ENCODE measurements at places on chromosomes 12 and 14.

DNA sequence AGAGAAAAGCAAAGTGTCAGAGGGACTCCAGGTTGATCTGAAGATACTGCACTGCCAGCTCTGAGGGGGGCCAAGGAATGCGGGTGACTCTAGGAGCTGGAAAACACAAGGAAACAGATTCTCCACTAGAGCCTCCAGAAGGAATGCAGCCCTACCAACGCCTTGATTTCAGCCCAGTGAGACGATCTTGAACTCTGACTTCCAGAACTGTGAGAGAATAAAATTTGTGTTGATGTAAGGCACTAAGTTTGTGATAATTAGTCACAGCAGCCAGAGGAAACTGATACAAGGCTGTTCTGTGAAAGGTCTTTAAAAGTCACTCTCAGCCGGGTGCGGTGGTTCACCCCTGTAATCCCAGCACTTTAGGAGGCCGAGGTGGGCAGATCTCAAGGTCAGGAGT lies 34.2 kb downstream of the CKAP4 start:
- DNase-seq: no peak

- no peak for DNase-seq
Measured at GRCh38 chr12:93819050-93819491, 141.9 kb downstream of the CRADD start.

DNA sequence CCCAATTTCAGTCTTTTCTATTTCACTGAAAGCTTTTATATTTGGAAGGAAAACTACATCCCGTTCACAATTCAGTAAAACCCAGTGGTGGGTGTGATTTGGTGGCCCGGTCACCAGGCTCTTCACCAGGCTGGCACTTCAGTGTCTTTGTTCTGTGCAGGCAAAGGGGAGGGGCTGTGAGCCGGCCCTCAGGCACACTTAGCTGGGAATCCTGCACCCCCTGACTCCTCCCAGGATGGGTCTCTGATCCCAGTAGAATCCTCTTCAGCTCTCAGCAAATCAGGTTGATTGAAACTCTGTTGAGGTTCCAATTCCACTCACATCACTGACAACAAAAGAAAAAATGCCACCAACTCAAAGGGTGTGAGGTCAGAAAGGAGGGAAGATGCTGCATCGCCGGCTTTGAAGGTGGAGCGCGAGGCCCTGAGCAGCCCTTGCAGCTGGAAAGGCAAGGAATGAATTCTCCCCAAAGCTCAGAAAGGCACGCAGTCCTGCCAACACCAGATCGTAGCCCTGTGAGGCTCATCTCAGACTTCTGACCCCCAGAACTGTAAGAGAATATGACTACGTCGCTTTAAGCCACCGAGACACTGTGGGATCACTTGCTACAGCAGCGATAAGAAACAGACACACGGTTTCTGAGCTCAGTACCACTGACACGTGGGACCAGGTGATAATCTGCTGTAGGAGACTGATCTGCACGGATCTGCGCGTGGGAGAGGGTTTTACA lies 166.6 kb downstream of the PIWIL1 start:
- no peak for DNase-seq

- DNase-seq: no peak
Measured at GRCh38 chr12:115712676-115713075, 564.8 kb downstream of the MED13L start.

DNA sequence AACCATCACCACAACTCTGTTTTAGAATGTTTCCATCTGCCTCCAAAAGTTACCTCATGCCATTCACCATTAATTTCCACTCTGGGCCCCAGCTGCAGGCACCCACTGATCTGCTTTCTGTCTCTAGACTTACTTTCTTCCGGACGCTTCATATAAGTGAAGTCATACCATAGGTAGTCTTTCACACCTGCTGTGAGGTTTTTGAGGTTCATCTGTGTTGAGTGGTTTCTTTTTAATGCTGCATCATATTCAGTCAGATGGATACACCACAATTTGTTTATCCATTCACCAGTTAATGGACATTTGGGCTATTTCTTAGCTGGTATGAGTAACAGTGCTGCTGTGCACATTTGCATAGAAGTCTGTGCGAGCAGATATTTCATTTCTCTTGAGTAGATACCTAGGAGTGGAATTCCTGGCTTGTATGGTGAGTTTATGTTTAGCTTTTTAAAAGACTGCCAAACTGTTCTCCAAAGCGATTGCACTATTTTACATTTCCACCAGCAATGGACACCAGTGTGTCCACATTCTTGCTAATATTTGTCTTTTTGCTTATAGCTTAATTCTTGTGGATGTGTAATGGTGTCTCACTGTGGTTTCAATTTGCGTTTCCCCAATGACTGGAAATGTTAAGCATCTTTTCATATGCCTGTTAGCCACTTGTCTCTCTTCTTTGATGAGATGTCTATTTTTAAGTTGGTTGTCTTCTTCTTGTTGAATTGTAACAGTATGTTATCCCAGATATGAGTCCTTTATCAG lies 48.3 kb downstream of the ZFYVE21 start:
- DNase-seq: no peak

GRCh38 chr14:99125113-99125512 lies 146.9 kb downstream of the BCL11B start:
- DNase-seq: no peak

DNA sequence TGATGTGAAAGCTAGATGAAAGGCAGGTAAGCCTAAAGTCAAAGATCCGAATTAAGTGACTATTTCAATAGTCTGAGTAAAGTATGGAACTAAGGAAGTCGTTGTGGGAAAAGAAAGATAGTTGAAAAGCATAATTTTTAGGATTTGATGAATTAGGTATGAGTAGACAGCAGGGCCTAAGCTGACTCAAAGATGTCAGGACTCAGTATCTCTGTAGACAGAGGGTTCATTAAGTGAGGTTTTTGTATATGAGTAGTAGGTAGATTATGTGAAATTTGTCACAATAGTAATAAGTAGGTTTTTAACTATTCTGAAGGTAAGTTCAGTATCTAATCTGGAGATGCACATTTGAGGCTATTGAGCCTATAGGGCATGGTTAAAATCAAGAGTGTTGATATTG lies 196.4 kb downstream of the RASSF9 start:
- no peak for DNase-seq

DNA sequence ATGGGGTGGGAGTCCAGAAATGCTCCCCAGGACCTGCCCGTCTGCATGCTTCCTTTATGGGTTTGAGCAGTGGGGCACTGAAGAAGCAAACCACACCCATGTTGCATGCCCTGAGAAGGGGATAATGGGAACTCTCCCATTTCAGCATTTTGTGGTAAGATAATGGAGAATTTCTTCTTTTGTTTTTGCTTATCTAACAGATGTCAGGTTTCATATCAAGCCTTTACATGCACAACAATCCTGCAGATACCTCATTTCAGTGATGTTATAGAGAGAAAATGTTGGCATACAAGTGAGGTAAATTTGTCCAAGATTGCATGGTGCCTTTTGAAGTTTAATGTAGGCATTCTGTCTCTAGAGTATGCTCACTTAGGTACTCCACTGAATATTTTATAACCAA lies 177.0 kb downstream of the ALX1 start:
- DNase-seq: no peak

DNA sequence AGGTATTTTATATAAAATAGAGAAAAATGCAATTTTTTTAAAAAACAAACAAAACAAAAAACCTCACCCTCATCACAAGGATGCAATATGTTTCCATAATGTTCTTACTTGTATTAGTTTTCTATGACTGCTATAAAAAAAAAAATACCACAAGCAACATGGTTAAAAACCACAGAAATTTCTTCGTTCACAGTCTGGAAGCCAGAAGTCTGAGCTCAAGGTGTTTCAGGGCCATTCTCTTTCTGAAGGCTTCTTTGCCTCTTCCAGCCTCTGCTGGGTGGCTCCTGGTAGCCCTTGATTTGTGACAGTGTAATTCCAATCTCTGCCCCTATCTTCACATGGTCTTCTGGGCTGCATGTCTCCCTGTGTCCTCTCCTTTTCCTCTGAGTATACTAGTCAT lies 21.5 kb upstream of the SSTR1 start:
- no peak for DNase-seq

- DNase-seq: no peak
Measured at GRCh38 chr12:3218228-3219171, 141.3 kb downstream of the TSPAN9 start.

- no peak for DNase-seq
Measured at GRCh38 chr14:105918496-105919262, 392.3 kb downstream of the TMEM121 start.
